ENCODE measurements at places on chromosomes 5 and 9.

DNA sequence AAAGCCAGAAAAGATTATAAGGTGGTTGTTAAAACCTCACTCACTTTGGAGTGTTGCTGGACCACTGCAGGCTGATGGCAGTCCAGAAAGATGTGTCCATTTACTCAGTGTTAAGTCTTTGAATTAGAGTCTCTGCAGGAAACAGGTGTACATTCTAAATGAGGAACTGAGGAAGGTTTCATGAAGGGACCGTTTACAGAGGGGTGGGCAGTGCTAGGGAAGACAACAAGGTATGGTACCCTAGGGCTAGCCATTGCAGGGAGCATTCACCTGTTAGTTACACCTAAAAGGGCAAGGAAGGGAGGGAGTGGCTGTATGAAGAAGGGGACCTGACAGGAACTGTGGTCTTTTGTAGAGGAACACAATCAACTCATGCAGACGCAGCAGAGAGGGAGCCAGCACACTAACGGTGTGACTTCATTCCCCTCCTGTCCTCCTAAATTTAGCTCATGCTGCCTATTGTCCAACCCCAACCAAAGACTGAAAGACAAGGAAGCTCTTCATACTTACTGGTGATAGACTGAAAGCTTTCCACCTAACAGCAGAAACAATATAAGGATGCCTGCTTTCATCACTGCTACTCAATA, 32.2 kb upstream of the PAX5 start:
- no peak for DNase-seq

GRCh38 chr5:10467281-10468198, 25.9 kb downstream of the ROPN1L start:
- DNase-seq = peak; percentile 54

DNA sequence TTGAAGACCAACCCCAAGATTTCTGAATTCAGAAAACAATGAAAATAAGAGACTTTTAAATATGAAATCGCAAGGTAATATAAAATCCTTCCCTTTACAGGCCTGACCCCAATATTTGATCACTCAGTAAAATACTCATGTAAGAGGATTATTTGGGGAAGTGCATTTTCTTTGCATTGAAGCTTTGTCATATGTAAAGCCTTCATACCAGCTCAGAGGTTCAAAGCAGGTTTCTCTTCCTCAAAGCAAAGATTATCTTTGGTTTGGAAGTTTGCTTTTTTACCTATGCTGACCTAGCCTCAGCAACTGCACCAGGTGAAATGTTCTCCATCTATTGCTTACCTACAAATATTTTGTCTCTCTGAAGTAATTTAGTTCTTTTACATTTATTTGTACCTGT, 106.5 kb upstream of the PARP8 start:
- DNase-seq = no peak

DNA sequence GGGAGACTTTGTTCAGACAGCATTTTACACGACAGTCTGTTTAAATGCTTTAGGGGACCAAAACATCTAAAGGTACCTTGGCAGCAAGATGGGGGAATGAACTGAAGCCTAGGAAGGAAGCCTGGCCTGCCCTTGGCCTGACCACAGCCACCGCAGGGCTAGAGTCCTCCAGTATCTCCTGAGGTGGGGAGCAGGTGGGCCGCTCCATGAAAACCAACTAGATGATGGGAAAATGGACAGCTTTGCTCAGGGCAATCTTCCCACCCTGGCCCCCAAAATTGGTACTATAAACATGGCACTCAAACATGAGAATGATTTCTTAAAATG, 153.3 kb downstream of the AUH start:
- DNase-seq = no peak

DNA sequence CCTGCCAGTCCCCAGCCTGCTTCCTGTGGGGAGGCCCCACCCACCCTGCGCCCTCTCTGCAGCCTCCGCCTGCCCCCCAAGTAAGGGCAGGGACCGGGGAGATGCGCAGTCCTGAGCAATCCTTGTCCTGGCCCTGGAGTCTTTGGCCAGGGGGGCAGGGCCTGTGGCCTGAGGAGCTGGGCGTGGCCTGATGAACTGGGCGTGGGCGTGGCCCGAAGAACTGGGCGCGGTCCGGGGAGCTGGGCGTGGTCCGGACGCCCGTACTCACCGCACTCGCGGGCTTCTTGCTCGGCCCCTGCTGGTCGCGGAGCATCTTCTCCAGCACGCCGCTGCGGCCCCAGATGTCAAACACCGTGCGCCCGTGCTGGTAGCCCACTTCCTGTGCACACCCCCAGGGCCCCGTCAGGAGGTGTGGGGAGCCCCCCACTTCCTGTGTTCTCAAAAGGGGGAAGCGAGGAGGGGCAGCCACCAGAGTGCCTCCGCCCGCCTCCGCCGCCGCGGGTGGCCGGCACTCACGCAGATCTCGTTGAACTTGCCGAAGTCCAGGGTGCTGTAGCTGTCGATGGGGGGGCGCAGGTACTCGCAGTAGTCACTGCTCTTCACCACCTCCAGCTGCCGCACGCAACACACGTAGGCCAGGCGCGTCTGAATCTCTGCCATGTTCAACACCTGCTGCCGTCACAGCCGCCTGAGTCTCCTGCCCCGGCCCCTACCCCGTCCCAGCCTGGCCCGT, 2.7 kb upstream of the NSMF start:
- DNase-seq = peak; percentile 22
